ENCODE measurements at places on chromosomes 2 and 18. TPM values are rescaled to one million over a fixed set of nuclear protein-coding genes. Genes with fewer than 3 reads are reported as not detected.
A peak's percentile ranks its signal among the peaks of the same experiment; 100 is the strongest.

GRCh38 chr18:51371929-51372328 lies 174.4 kb upstream of the MEX3C start:
- H3K36me3 ChIP-seq, result no peaks in the 10 kb centered on the region
- no peaks in the 10 kb centered on the region for H3K4me1 ChIP-seq

DNA sequence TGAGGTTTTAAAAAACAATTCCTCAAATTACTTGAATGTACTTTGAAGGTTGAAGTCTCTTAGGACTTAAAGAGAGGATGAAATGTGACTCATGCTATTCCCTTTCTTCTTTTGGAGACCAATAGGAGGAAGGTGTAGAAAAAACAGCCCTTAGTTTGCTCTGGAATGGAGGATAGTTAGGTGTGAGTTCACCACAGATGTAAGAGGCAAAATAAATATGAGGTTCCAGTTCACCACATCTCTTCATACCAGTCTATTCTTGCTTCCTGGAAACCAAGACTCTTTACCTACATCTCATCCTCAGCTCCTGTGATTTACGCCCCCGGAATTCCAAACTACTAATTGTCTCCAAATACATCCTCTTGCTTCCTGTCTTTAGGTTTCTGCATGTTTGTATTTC lies 77.5 kb upstream of the TTC21B start:
- no peak for DNase-seq
- H3K4me1 ChIP-seq, result no peaks in the 10 kb centered on the region
- H3K36me3 ChIP-seq, result no peaks in the 10 kb centered on the region
- no peaks in the 10 kb centered on the region for H3K27me3 ChIP-seq
- H3K4me3 ChIP-seq, result no peak overlapping the region

GRCh38 chr18:22705328-22705727 lies 227.8 kb upstream of the RBBP8 start:
- H3K27me3 ChIP-seq, result no peaks in the 10 kb centered on the region
- no peaks in the 10 kb centered on the region for H3K4me1 ChIP-seq
- H3K4me3 ChIP-seq, result no peak overlapping the region
- no peak overlapping the region for H3K27ac ChIP-seq
- no peaks in the 10 kb centered on the region for H3K36me3 ChIP-seq

- H3K4me1 ChIP-seq, result no peaks in the 10 kb centered on the region
- DNase-seq, result no peak
- no peaks in the 10 kb centered on the region for H3K36me3 ChIP-seq
- H3K27me3 ChIP-seq, result no peaks in the 10 kb centered on the region
- no peak overlapping the region for H3K4me3 ChIP-seq
Observed at GRCh38 chr18:31491586-31491985, 6.4 kb upstream of the DSG2 start.

- H3K27me3 ChIP-seq, result no peaks in the 10 kb centered on the region
- peak overlapping the region; percentile 96 for H3K27ac ChIP-seq
- peak overlapping the region; percentile 89 for H3K4me3 ChIP-seq
- H3K4me1 ChIP-seq, result peaks cover 21% of the 10 kb centered on the region
Observed at GRCh38 chr2:3575534-3576262, 638 bp downstream of the RPS7 start.

DNA sequence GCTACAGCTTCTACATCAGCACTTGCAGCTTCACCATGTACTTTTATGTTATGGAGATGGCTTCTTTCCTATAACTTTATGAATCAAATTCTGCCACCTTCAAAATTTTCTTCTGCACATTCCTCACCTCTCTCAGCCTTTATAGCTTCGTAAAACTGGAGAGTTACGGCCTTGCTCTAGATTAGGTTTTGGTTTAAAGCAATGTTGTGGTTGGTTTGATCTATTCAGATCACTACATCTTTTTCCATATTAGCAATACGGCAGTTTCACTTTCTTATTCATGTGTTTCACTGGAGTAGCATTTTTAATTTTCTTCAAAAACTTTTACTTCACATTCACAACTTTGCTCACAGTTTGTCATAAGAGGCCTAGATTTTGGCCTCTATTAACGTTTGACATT lies 242.9 kb upstream of the GYPC start:
- H3K4me3 ChIP-seq, result no peak overlapping the region
- H3K4me1 ChIP-seq, result no peaks in the 10 kb centered on the region
- no peak overlapping the region for H3K27ac ChIP-seq
- DNase-seq, result no peak
- no peaks in the 10 kb centered on the region for H3K27me3 ChIP-seq

DNA sequence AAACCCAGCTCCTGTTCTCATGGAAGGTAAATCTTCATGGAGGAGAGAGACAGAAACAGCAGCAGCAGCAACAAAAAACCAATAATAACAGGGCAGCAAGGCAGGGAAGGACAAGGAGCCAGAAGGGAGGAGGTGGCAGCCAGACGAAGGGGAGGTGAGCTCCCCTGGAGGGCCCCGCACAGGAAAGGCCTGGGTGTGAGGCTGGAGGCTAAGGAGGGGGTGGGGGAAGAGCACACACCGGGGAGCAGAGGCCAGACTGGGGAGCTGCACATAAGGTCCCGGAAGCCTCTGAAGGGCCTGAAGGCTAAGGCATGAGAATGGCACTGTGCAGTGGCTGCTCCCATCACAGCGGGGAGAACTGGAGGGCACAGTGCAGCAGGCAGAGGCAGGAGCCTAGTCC lies 94.8 kb upstream of the SMAD7 start:
- no peaks in the 10 kb centered on the region for H3K36me3 ChIP-seq
- no peaks in the 10 kb centered on the region for H3K27me3 ChIP-seq
- H3K4me1 ChIP-seq, result no peaks in the 10 kb centered on the region
- no peak overlapping the region for H3K27ac ChIP-seq
- no peak overlapping the region for H3K4me3 ChIP-seq

DNA sequence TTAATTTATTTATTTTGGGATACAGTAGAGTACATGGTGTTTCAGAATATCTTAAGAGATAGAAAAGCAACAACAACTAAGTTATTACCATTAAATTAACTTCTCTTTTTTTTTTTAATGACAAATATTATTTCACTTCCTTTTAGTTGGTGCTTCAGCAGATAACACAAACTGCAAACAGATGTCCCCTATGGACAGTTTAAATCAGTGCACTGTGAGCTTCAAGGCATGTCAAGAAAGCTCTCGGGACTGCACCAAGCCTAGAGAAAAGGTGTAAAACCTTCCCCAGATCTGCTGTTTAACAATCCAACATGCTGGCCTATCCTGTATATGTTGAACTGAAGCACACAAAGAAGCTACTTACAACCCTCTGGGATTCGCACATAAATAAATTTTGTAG lies 122.7 kb downstream of the TCF4 start:
- peak overlapping the region; percentile 83 for H3K27ac ChIP-seq
- no peaks in the 10 kb centered on the region for H3K36me3 ChIP-seq
- H3K27me3 ChIP-seq, result no peaks in the 10 kb centered on the region
- DNase-seq, result no peak

GRCh38 chr2:100923461-100924060 lies 78.5 kb upstream of the RPL31 start:
- no peaks in the 10 kb centered on the region for H3K36me3 ChIP-seq
- no peak overlapping the region for H3K4me3 ChIP-seq
- no peak for DNase-seq
- no peak overlapping the region for H3K27ac ChIP-seq
- peaks cover 8% of the 10 kb centered on the region for H3K4me1 ChIP-seq
- H3K27me3 ChIP-seq, result no peaks in the 10 kb centered on the region

DNA sequence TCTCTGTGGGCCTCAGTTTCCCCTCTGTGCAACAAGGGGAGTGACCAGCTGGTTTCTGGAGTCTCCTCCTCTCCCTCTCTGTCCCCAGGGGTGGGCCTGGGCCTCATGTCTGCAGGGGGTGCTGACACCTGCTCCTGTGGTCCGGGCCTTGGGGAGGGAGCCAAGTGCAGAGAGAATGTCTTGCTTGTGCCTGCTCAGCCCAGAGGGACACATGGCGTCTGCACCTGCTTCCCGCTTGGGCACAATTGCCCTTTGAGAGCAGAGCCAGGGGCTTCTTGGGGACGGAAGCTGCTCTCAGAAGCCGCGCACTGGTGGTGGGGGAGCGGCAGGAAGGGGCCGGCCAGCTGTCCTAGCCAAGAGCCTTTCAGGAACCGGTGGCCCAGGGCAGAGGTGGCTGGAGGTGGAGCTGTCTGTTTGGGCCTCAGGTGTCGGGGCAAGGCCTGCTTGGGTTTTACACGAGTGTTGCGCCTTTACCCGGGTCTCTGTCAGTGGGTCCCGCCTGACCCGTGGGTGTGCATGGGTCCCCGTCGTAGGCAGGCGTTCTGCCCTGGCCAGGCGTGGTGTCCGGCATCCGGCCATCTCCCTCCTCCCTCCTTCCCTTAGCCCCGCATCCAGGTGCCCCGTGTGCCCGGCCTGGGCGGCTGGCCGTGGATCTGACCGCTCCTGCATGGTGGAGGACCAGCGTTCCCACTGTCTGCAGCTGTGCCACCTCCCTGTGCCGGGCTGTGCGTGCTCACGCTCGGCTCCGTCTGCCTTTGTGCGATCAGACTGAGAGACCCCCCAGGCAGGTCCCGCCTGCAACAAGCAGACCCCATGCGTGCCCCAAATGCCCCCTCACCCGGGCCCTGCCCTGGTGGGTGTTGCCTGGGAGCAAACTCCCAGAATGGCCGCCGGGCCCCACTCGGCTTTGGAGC lies 4.0 kb downstream of the NEU4 start:
- no peak overlapping the region for H3K4me3 ChIP-seq
- no peaks in the 10 kb centered on the region for H3K27me3 ChIP-seq
- H3K4me1 ChIP-seq, result no peaks in the 10 kb centered on the region
- no peak overlapping the region for H3K27ac ChIP-seq
- no peak for DNase-seq

GRCh38 chr2:26772064-26773001 lies 8.2 kb downstream of the SLC35F6 start:
- H3K4me3 ChIP-seq, result peak overlapping the region; percentile 0
- peaks cover 50% of the 10 kb centered on the region for H3K4me1 ChIP-seq
- H3K36me3 ChIP-seq, result no peaks in the 10 kb centered on the region
- peak; percentile 100 for DNase-seq

DNA sequence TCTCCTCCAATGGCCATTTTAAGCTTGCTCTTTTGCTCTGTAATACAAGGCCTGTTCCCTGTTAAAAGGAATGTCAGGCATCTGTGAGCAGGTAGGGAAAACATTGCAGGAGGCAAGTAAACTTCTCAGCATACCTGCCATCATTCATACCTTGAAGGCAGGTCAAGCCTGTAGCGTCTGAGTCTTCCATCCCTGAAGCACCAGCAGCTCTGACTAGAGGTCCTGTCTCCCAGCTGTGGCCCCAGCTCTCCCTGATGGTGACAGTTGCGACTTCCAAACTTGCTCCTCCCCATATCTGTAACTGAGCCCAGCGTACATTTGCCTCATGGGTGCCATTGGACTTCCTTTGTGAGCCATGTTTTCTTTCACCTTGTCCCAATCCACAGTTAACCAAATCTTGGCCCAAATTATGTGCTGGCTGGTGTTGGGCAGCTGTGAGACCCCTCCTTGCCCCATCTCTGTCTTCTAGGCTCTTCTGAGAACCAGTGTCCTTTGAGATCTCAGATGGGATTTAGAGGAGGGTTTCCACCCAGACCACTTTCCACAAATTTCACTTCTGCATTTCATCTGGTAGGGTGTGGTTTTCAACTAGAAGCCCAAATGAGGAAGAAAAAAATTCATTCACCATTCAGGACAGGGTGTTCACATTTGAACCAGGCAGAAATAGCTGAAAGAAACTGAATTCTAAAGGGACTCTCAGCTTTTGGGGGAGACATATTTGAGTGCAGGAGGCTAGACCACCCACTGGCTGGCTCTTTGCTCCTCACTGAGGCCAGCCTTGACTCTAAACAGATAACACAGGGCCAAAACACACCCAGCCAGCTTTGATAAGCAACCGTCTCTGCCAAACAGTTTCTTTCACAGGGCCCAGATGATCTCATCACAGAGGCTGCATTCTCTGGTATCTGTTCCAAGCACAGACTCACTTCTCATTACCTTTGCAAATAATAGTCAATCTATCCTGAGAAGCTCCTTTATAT lies 66.4 kb upstream of the MSH2 start:
- no peaks in the 10 kb centered on the region for H3K36me3 ChIP-seq
- no peak overlapping the region for H3K27ac ChIP-seq
- no peaks in the 10 kb centered on the region for H3K4me1 ChIP-seq
- no peaks in the 10 kb centered on the region for H3K27me3 ChIP-seq

- no peak overlapping the region for H3K27ac ChIP-seq
- H3K4me1 ChIP-seq, result no peaks in the 10 kb centered on the region
- DNase-seq, result no peak
- no peaks in the 10 kb centered on the region for H3K27me3 ChIP-seq
- no peaks in the 10 kb centered on the region for H3K36me3 ChIP-seq
Observed at GRCh38 chr2:203861197-203861596, 6.4 kb upstream of the CTLA4 start.

GRCh38 chr2:167415068-167415467 lies 526.8 kb downstream of the XIRP2 start:
- no peaks in the 10 kb centered on the region for H3K27me3 ChIP-seq
- no peak for DNase-seq
- no peaks in the 10 kb centered on the region for H3K36me3 ChIP-seq
- no peak overlapping the region for H3K27ac ChIP-seq
- no peaks in the 10 kb centered on the region for H3K4me1 ChIP-seq
- H3K4me3 ChIP-seq, result no peak overlapping the region

The DSEL gene
- total RNA-seq, result 1.6 TPM

The RNF152 gene
- total RNA-seq, result 6.8 TPM

The RAB31 gene
- 3.2 TPM for total RNA-seq

The IL18RAP gene
- not detected for total RNA-seq

The SP5 gene
- 0.39 TPM for total RNA-seq

The IL1R1 gene
- total RNA-seq, result 18.1 TPM

The ACADL gene
- total RNA-seq, result 4.1 TPM

The ECEL1 gene
- total RNA-seq, result not detected

The ANKRD30B gene
- not detected for total RNA-seq

The ACOXL gene
- total RNA-seq, result not detected

The CENPA gene
- 0.22 TPM for total RNA-seq

The DAW1 gene
- total RNA-seq, result not detected

The PSD4 gene
- total RNA-seq, result 1.2 TPM

The SH3BP4 gene
- 18.4 TPM for total RNA-seq

Measured in gastrocnemius medialis (tissue), 4 donors.